GF-D8 (cell line): ENCODE measurements at places on chromosomes 16 and 17.

DNA sequence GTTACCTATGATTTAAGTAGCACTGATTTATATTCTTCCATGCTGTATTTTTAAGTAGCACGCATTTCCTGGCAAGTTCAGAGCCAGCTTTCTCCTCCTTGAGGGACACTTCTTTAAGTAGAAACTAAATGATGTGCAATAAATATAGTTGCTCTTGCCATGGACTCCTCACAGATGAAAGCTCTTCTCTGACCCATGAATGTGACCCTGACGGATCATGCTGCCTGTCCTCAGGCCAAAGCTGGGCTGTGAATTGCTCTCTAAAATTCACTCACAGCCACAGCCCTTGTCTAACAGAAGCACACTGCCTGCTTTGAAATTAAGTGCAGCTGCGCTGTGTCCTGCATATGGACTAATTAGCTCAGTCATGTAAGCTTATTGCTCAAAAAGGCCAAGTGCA lies 438.8 kb downstream of the PMP22 start:
- no peak for DNase-seq

- no peak for DNase-seq
These were observed 244.9 kb downstream of the PRKCA start for GRCh38 chr17:66547151-66547865.

DNA sequence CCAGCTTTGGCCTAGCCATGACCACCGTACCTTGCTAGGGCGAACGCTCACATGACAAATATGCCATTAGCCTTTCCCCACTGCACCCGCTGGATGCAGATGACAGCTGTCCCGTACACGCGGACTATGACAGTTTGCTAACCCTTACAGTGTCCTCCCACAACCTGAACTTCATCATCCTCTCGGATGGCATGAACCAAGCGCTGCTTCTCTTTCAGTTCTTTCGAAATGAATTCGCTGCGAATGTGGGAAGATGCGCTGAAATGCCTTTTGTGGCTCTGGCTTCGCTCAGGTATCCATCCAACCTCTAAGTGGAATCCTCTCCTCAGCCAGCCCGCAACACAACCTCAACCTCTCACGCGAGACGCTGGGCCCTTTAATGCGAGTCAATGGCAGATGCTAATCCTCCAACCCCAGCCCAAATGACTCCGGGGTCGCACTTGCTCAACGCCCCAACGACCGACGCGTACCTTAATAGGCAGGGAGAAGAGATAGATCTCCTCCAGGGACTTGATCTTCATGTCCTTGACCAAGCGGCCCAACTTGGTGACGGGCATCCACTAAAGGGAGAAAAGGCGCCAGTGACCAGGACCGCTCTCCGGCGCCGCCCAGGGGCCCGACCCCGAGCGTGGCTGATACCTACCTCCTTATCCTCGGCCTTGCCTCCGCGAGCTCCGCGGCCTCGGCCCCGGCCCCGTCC lies 670 bp downstream of the RPS2 start:
- DNase-seq = no peak

DNA sequence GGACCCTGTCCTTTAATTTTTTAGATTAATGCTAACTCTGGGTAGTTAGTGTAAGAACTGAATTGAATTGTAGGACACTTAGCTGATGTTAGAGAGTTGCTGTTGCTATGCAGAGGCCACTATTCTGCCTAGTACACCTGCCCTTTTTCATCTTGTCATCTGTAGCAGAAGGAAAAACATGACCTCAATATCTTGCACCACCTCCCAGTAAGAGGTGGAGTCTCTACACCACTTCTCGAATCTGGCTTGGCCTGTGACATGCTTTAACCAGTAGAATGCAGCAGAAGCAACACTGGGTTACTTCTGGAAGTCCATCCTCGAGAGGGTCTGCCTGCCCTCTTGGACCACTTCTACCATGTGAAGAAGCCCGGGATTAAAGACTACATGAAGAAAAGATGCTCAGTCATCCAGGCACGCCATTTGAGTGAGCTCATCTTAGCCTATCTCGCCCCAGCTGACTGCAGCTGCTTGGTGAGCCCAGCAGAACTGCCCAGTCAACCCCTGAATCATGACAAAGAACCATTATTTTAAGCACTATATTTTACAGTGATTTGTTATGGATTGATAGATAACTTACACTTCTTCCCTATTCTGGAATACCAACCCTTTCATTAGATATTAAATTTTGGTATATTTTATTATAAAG lies 153.5 kb downstream of the MYO1D start:
- no peak for DNase-seq
